OCI-LY7 (cell line): ENCODE measurements at places on chromosomes 6 and 20.

GRCh38 chr6:36399970-36400369 lies 12.5 kb upstream of the ETV7 start:
- DNase-seq: no peak

DNA sequence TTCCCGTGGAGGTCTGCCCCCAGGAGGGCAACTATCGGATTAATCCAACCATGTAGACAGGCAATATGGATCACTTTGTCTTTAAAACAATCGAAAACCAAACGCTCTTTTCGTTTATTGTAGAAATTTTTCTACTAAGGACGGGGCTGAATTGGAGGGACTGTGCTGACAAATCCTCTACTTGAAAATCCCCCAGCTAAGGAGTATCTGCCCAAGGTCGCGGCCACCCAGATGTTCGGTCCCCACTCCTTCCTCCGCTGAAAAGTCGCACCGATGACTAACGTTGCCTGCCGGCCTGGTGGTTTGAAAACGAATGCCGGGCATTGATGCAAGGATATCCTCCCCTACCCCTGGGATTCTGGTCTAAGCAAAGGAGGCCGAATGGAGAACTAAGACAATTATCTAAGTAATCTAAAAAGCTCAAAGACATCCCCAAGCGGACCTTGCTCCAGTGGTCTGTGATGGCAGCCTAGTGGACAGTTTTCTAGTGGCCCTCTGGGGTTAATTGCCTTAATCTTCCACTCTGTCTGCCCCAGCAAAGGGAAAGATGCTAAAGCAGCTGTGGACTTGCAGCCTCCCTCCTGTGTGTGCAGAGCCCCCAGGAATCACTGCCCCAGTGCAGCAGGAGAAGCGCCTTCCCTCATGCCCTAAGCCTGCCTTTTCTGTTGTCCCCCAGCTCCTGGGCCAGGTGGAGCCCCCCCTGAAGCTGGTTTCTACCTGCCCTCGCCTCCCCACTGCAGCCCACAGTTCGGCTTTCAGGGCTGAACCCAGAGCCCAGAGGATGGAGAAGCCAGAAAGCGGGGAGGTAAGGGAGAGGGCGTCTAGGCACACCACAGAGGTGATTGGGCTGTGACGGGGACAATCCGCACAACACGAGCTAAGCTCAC lies 3.6 kb upstream of the FOXC1 start:
- no peak for DNase-seq

DNA sequence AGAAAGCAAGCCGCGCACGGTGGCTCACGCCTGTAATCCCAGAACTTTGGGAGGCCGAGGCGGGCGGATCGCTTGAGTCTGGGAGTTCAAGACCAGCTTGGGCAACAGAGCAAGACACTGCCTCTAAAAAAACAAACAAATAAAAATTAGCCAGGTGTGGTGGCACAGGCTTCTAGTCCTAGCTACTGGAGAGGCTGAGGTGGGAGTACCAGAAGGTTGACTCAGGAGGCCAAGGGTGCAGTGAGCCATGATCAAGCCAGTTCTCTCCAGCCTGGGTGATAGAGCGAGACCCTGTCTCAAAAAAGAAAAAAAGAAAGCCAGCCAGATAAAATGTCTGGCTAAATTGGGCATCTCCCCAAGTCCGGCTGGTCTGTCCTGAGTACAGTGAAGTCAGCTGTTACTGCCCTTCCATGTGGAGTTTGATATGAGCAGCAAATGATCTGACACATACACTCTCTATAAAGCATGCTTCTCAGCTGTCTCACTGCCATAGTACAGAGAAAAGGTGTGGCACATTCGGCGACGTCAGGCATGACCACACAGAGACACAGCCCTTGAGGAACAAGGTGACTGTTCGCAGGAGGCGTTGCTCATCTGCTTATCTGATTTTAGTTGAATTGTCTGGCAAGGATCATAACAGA lies 13.0 kb downstream of the CD83 start:
- no peak for DNase-seq

DNA sequence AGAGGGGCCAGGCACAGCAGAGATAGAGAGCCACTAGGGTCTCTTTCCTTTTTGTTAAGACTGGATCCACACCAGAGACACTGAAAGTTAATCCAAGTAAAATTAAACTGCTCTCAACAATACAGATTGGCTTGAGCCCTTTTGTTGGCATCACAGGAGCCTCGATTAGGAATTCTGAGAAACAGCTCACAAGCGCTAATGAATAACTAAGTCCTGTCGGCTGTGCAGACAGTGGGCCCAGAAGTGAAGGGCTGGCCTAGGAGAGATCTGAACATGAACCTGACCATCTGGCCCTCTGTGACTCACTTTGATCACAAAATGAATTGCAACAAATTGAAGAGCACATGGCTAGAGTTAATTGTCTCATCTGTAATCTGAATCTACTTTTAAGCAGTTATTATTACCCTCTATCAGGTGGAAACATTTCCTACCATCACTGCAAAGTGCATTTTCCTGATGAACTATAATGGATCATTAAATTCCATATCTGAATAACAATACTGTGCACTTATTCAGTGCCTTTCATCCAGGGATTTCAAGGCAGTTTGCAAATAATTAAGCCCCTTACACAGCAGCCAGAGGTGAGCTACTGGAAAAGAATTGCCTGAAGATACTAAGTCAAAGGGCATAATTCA lies 3.2 kb downstream of the BACH2 start:
- DNase-seq: no peak

DNA sequence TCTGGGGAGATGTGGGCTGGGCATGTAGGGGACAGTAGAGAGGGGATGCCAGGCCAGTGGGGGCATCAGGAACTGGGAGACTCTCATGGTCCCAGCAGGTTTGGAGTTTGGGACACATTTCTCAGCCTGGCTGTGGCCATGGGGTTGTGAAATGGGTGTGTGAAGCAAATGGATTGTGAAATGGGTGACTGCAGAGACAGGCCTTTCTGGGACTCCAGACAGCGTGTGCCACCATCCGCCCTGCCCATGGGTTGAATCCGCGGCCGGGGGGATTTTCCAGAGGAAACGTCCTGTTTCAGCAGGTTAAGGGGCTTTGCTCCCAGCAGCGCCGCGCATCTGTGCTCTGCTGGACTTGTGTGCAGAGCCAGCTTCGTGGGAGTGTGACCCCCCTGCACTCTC lies 3.7 kb upstream of the PMEPA1 start:
- no peak for DNase-seq

DNA sequence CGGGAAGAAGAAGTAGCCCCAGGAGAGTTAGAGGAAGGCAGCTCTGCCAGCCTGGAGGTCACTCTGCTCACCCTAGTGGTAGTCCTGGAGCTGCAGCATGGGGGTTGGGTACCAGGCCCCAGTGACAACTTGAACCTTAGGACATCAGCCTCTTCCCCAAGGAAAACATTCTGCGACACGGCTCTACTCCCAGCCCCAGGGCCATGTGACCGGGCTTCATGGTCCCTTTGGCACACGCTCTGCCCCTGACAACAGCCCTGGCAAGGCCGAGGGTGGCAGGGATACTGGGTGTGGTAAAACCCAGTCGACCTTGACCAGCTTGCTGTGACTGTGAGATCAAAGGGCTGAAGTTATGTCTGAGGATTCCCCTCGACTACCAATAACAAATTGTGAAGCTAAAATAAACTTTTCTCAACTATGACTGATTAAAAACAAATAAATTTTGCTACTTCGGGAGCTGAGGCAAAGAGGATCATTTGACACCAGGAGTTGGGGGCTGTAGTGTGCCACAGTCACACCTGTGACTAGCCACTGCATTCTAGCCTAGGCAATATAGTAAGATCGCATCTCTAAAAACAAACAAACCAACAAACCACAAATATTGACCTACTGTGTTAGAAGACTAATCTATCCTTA lies 24.4 kb upstream of the ARID1B start:
- peak; percentile 78 for DNase-seq

- DNase-seq: no peak
These were observed 56.4 kb downstream of the LYRM4 start for GRCh38 chr6:5204376-5204775.

DNA sequence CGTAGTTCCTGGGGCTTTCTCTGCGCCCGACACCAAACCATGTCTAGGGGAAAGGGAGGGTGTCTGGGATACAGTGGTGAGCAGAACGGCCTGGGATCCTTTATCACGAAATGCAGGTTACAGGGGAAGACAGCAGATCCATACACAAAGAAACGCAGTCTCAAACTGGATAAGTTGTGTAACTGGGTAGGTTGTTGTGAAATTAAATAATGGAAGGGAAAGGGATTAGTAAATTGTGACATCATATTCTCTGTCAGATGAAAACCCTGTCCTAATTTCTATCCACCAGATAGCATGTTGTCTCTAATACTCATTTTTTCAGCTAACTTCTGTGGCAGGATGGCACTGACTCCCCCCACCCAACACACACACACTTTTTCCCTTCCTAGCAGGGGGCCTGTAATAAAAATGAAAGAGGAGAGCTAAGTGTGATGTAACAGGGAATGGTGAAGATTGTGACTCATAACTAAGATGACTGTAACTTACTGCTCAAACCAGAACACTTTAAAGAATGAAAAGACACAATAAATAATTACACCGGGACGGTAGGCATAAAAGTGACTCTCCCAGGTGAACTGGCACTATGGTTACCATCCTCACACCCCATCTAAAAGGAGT lies 769 bp upstream of the TRPC4AP start:
- DNase-seq: no peak

DNA sequence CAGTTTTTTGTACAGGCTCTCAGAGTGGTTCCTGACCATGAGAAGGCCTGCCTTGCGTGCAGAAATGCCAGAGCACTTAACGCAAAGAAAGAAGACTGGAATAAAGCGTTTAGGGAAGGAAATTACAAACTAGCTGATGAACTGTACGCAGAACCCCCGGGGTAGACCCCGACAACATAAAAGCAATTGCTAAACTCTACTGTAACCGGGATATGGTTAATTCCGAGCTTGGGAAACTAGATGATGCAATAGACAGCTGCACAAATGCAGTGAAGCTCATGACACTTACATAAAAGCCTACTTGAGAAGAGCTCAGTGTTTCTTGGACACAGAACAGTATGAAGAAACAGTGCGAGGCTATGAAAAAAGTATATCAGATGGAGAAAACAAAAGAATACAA lies 35.7 kb downstream of the CITED2 start:
- DNase-seq: no peak

- DNase-seq: no peak
These were observed 78.4 kb downstream of the NDUFAF5 start for GRCh38 chr20:13863244-13863643.

DNA sequence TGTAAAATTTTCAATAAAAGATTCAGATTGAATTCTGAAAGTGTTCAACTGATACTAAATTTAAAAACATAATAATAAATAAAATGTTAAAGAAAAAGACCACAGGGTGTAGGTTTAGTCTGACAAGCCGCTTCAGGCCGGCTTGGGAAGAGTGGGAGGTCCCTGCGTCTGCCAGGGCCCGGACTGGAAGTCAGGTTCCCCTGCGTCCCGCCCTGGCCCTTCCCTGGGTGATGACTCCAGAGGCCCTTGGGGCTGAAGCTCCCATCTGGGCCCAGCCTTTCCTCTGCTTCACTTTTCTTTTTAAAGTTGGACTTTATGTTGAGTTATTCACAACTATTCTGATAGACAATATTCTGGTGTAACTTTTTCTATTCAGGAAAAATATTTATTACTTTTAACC lies 93.3 kb downstream of the SMOC2 start:
- DNase-seq: no peak

DNA sequence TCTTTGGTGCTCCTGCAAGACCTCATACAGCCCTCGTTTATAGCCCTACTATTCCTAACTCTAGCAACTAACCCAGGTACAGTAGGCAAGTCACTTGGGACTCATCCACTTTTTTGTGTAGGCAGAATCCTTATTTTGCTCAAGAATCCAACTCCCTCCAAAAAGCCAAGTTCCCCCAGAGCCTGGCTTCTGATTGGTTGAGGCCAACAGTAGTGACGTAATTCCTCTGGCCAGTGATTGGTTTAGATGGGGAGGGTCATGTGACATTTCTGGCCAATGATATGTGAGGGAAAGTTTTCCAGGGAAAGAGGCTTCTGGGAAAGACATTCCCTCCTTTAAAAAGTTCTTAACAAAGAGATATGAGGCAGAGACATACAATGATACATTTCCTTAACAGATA lies 32.1 kb downstream of the KIAA1755 start:
- DNase-seq: no peak

GRCh38 chr6:39344821-39345280 lies 22.3 kb upstream of the KCNK16 start:
- no peak for DNase-seq

DNA sequence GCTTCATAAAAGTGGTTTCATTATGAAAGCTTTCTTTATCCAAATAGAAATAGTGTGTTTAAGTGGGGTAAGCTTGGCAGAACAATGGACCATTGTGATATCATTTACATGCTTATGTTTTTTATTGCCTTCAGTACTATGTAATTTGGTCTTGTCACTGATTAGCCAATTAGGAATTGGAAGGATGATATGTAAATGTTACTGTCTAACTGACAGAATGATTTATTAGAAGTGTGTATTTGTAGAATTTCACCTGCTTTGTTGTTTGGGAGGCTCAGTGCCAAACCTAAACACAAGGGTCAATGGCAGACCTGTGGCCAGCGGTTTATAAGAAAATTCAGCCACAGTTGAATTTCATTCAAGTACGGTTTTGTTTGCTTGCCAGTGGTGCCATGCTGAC lies 39.0 kb downstream of the AIG1 start:
- no peak for DNase-seq

DNA sequence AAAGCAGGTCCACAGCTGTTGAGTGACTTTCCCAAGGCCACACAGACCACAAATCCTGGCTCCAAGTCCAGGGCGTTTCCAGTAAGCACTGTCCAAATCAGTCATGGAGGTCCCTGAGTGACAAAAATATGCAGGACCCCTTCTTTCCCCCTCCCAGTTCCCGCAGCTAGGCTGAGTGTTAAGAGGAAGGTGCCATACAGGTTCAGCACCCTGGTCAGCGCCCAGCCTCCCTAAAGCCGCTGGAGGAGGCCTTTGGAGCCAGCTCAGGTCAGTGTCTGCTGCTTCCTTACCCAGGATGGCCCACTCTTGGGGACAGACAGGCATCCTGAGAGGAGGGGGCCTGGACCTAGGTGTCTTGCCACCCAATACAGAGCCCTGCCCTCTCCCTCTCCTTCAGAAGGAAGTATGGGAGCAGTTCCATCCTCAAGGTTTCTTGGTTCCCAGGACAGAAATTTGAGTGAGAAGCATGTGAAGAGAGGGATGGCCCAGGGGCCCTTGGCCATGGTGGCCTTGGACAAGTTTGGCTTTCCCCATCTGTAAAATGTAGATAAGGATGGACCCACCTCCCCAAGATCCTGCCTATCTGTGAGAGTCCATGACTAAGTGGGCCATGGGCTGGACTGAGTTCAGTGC lies 13.2 kb downstream of the TMEM74B start:
- DNase-seq: peak; percentile 10

DNA sequence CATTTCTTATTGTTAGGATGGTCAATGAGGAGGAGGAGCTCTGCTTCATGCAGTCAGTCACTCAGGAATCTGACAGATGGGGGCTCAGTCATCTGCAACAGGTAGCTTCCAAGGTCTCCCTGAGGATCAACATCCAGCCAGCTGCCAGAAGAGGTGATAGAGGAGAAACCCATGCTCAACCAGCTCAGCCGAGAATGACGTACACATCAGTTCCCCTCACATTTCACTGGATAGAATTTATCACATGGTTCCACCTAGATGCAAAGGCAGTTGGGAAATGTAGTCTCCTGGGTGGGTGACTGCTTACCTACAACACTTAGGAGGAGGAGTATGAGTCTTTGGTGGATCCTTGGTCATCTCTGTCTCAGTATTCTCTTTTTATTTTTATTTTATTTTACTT lies 144.5 kb downstream of the CEBPB start:
- peak; percentile 22 for DNase-seq

GRCh38 chr20:40476461-40476860 lies 212.6 kb downstream of the MAFB start:
- no peak for DNase-seq
